Esophagus squamous epithelium (tissue), 5 donors: ENCODE measurements at places on chromosomes 2 and 18. TPM values are rescaled to one million over a fixed set of nuclear protein-coding genes. Genes with fewer than 3 reads are reported as not detected.

DNA sequence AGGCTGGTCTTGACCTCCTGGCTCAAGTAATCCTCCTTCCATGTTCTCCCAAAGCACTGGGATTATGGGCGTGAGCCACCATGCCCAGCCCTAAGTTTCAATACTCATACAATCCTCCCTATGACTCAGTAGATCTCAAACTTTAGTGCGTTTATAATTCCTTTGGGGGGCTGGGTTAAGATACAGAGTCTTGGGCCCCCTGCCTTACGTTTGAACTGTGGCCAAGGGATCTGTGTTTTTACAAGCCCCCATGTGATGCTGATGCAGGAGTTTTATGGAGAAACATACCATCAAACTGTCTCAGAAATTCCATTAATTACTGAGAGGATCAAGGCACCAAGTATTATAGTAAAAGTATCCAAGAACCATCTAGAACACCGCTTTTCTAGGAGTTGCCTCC, 38.2 kb upstream of the FAM136A start:
- DNase-seq: no peak
- H3K27ac ChIP-seq: no peak overlapping the region
- H3K4me3 ChIP-seq: no peak overlapping the region

DNA sequence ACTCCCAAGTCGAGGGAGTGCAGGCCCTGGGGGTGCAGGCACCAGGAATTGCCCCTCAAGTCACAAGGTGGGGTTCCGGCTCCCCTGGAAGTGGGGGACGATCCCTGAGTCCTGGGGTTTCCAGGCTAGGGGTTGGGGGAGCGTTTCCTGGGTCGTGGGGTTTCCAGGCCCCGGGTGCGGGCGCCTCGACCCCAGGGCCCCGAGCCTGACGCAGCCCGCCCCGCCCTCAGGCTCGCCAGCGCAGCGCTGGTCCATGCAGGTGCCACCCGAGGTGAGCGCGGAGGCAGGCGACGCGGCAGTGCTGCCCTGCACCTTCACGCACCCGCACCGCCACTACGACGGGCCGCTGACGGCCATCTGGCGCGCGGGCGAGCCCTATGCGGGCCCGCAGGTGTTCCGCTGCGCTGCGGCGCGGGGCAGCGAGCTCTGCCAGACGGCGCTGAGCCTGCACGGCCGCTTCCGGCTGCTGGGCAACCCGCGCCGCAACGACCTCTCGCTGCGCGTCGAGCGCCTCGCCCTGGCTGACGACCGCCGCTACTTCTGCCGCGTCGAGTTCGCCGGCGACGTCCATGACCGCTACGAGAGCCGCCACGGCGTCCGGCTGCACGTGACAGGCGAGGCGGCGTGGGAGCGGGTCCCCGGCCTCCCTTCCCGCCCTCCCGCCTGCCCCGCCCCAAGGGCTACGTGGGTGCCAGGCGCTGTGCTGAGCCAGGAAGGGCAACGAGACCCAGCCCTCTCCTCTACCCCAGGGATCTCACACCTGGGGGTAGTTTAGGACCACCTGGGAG, 12.0 kb downstream of the SIGLEC15 start:
- H3K4me1 ChIP-seq: peaks cover 32% of the 10 kb centered on the region
- H3K4me3 ChIP-seq: no peak overlapping the region
- H3K27ac ChIP-seq: no peak overlapping the region
- H3K27me3 ChIP-seq: peaks cover 18% of the 10 kb centered on the region
- H3K36me3 ChIP-seq: no peaks in the 10 kb centered on the region
- DNase-seq: no peak

The CNOT11 gene
- 43.8 TPM for total RNA-seq

DNA sequence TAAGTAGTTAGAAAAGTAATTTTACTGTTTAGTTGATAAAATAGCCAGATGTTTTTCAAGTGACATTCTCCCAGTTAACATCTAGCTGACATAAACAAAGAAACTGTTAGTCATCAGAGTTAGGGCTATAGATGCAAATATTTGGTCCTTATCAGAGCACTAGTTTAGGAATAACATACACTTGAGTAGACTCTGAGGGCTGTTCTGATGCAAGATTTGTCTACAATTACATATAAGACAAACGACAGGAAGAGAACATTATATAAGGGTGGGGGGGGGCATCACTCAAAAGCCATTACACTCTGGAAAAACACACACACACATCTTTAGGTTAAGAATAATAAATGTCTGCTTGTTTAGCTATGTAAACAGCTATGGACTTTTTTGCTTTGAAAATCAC, 554.4 kb upstream of the LRRTM1 start:
- no peaks in the 10 kb centered on the region for H3K27me3 ChIP-seq
- no peak for DNase-seq
- no peaks in the 10 kb centered on the region for H3K4me1 ChIP-seq
- no peak overlapping the region for H3K27ac ChIP-seq
- H3K36me3 ChIP-seq: no peaks in the 10 kb centered on the region

- DNase-seq: no peak
- H3K27me3 ChIP-seq: no peaks in the 10 kb centered on the region
- no peak overlapping the region for H3K27ac ChIP-seq
- H3K36me3 ChIP-seq: no peaks in the 10 kb centered on the region
- no peak overlapping the region for H3K4me3 ChIP-seq
These were observed 206.5 kb upstream of the ITGA4 start for GRCh38 chr2:181250691-181251090.

DNA sequence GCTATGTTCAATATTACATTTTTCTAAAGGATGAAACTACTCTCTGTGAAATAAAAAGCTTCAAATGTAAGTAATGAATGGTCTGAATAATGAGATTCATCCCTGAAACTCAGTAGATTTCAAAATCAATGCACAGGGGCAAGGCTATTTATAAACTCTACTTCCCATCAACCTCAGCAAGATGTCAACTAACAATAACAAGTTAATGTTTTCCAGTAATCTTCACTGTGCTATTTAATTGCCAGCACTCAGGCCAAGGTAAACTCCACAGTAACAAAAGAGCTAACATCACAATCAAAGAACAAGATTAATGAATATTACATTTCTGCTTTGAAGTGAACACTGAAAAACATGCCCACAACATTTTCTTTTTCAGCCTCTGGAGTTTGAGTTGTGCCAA, 144.3 kb upstream of the ZFP36L2 start:
- peaks cover 44% of the 10 kb centered on the region for H3K4me1 ChIP-seq
- no peaks in the 10 kb centered on the region for H3K27me3 ChIP-seq
- DNase-seq: no peak

- H3K4me3 ChIP-seq: no peak overlapping the region
- no peak overlapping the region for H3K27ac ChIP-seq
- H3K4me1 ChIP-seq: no peaks in the 10 kb centered on the region
- no peaks in the 10 kb centered on the region for H3K27me3 ChIP-seq
- DNase-seq: no peak
- H3K36me3 ChIP-seq: no peaks in the 10 kb centered on the region
These were observed 695.6 kb upstream of the GCFC2 start for GRCh38 chr2:76406134-76406855.

The SERPINB3 gene
- 1,684 TPM for total RNA-seq

The NRBP1 gene
- 83.2 TPM for total RNA-seq

The RAB3GAP1 gene
- total RNA-seq: 25.5 TPM

The NAB1 gene
- total RNA-seq: 66.3 TPM

The PRKAG3 gene
- total RNA-seq: not detected

- DNase-seq: no peak
- no peaks in the 10 kb centered on the region for H3K27me3 ChIP-seq
- H3K36me3 ChIP-seq: no peaks in the 10 kb centered on the region
These were observed 436.4 kb upstream of the SALL3 start for GRCh38 chr18:78543201-78543725.

The COLEC12 gene
- total RNA-seq: 1.4 TPM

- H3K4me1 ChIP-seq: no peaks in the 10 kb centered on the region
- no peaks in the 10 kb centered on the region for H3K27me3 ChIP-seq
- H3K36me3 ChIP-seq: no peaks in the 10 kb centered on the region
- DNase-seq: no peak
- no peak overlapping the region for H3K27ac ChIP-seq
These were observed 138.9 kb upstream of the DCC start for GRCh38 chr18:52200921-52201663.

The ABCG8 gene
- not detected for total RNA-seq

The IFIH1 gene
- total RNA-seq: 9.2 TPM

The PLGLB2 gene
- total RNA-seq: 0.95 TPM

DNA sequence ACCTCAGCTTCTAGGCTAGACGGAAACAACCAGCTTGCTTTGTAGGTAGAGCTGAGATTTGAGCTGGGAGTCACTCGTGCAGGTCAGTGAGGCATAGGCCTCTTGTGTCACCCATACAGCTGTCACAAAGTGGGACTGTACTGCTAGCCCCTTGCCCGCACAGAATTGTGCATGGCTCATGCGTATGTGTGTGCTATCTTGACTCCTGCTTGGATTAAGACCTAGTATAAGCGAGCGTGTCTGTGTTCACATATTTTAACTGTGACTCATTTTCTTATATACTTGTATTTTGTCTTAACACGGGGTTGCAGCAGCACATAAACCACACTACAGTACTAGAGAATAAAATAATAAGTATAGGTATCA, 20.1 kb downstream of the CEP68 start:
- H3K27ac ChIP-seq: peak overlapping the region; percentile 63
- DNase-seq: no peak
- peaks cover 44% of the 10 kb centered on the region for H3K4me1 ChIP-seq
- H3K4me3 ChIP-seq: no peak overlapping the region
- no peaks in the 10 kb centered on the region for H3K27me3 ChIP-seq

The MAP3K19 gene
- total RNA-seq: not detected

DNA sequence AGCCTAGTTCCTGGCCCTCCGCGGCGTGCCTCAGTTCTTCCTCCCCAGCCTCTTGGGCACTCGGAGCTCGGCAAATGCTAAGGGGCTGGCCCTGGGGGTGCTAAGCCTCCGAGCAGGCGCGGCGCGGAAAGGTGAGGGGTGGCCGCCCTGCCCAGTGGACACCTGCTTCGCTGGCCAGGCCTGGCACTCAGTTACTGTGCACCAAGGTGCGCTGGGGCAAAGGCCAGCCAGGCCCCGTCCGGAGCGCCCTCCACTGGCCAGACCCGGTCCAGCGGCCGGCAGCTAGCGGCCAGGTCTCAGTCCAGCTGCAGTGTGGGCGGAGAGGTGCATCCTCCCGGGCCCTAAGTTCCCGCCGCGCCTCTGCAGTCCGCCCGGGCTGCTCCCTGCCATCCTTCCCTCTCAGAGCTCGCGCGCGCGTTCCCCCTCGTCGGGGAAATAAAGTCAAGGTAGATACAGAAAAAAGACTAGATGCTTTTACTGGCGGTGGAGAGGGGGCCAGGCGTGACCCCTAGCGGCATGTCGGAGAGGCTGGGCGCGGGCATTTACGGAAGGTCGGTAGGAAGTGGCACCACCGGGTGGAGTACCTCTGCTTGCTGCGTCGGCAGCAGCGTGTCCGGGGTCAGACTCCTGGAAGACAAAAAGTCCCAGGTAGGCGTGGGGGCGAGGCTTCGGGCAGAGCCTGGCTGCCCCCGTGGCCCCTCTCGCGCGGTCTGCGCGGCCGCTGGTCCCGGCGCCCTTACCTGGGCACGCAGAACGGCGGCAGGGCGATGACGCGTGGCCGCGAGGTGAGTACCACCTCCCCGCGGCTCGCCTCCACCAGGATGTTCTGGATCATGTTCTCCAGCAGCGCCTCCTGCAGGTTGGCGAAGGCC, 9.4 kb upstream of the CRYBA2 start:
- peak overlapping the region; percentile 83 for H3K27ac ChIP-seq
- peak overlapping the region; percentile 56 for H3K4me3 ChIP-seq
- H3K36me3 ChIP-seq: no peaks in the 10 kb centered on the region
- DNase-seq: no peak

DNA sequence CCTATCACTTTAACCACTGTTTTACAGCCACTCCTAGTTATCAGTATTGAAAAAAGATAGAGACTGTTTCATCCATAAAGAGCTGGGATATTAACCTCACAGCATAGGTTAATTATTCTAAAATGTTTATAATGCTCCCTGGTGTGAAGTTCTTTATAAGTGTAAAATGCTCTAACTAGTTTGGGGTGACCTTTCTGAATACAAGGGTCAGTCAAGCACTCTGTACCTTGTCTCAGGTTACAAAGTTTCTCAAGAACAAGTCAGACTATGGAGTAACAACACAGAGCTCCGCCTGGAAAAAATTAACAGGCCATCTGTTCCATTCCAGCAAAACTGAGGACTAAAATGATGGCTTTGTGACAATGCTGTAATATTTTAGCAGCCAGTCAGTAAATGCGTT, 107.4 kb downstream of the NOL4 start:
- no peak overlapping the region for H3K27ac ChIP-seq
- DNase-seq: no peak
- no peak overlapping the region for H3K4me3 ChIP-seq
- no peaks in the 10 kb centered on the region for H3K4me1 ChIP-seq
- no peaks in the 10 kb centered on the region for H3K27me3 ChIP-seq
- no peaks in the 10 kb centered on the region for H3K36me3 ChIP-seq

The RRM2 gene
- 62.0 TPM for total RNA-seq

DNA sequence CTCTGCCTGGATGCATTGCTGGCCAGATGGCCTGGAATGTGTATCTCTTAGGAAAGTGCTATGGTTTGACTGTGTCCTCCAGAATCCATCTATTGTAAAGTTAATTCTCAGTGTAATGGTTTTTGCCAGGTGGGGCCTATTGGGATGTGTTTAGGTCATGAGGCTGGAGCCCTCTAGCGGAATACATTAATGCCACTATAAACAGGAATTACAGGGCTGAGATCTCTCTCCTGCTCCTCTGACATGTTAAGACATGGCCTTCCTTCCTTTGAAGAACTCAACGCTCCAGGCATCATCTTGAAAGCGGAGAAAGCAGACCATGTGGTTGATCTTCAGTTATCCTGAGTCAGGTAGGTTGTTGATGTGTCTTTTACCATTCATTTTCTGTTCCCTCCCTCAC, 276.4 kb downstream of the RPIA start:
- H3K27me3 ChIP-seq: no peaks in the 10 kb centered on the region
- H3K4me1 ChIP-seq: no peaks in the 10 kb centered on the region
- H3K4me3 ChIP-seq: no peak overlapping the region
- no peak for DNase-seq

- no peak for DNase-seq
- no peaks in the 10 kb centered on the region for H3K27me3 ChIP-seq
- H3K4me3 ChIP-seq: peak within 1 kb of the TSS; percentile 19
These were observed at the start of gene NTSR2 for GRCh38 chr2:11669454-11670291. Gene NTSR2, minus strand, starts transcription at chr2:11670195. Its CDS starts 66 bp downstream, at chr2:11670129.

DNA sequence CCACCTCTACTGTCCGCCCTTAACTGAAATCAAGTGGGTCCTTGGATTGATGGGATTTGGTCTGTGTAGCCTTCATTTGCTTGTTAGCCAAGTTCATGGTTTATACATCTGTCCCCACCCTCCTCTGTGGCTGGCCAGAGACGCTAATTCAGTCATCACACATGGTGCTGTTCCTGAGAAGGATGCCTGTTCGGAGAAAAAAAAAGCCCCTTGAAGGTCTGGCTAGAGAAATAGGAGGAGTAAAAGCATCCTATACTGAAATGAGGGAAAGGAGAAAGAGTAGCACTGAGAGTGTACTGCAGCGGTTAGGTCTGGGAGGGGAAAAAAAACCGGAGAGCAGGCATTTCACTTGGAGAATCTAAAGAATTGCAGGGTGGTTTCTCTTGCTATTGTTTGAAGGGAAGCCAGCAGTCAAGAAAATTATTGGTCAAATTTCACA, 180.6 kb upstream of the EPAS1 start:
- no peak overlapping the region for H3K4me3 ChIP-seq
- no peak for DNase-seq
- H3K36me3 ChIP-seq: no peaks in the 10 kb centered on the region
- peaks cover 25% of the 10 kb centered on the region for H3K4me1 ChIP-seq

The FAM237A gene
- total RNA-seq: not detected
